ENCODE measurements at places on chromosomes 6 and 20.

DNA sequence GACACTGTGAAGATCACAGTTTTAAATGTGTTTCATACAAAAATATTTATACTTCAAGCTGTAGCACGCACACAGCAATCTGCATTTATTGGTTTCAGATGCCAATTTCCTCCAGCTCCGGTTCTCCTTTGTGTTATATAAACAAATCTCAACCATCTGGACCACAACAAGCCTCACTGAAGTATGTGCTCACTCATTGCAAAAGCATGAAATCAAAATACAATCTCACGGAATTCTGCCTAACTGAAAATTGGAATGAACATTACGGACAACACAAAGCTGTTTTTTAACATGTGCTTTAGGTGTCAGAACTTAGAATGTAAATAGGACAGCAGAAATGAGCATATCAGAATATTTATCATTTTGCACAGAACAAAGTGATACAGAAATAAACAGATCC is 38.0 kb downstream of the RCAN2 start:
- no peak for DNase-seq

DNA sequence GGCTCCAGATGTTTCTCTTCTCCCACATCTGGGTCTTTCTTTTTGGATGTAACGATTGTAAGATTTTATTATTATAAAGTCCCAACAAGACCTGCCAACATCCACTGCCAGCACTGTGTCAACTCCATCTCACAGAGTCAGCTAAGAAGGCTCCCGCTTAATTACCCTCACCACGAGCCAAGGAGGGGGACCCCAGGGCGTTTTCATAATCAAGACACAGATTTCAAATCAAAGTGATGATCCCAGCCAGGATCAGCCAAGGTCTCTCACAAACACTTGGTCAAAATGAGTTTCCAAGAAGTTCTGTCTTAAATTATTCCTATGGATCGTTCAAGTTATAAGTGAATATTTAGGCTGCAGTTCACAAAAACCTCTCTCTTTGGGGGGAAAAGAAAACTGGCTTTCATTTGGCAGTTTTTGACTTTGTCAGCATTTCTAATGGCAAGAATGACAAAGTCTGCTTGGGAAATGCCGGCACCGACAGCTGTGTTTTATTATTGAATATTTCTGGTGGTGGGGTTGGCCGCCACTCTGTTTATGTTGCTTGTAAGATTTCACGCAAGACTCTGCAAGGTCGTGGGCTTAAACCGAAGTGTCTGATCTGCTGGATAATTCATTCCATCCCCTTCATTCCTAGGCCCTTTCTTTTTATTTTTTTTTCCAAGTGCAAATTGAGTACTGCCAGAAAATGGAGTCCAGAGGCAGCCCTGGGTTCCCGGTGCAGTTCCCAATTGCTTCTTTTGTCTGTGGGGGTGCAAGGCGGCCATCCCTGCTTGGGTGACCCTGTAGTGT is 170.2 kb upstream of the PMEPA1 start:
- DNase-seq = no peak

- no peak for DNase-seq
Observed at GRCh38 chr6:155152211-155153076, 111.4 kb upstream of the CLDN20 start.

DNA sequence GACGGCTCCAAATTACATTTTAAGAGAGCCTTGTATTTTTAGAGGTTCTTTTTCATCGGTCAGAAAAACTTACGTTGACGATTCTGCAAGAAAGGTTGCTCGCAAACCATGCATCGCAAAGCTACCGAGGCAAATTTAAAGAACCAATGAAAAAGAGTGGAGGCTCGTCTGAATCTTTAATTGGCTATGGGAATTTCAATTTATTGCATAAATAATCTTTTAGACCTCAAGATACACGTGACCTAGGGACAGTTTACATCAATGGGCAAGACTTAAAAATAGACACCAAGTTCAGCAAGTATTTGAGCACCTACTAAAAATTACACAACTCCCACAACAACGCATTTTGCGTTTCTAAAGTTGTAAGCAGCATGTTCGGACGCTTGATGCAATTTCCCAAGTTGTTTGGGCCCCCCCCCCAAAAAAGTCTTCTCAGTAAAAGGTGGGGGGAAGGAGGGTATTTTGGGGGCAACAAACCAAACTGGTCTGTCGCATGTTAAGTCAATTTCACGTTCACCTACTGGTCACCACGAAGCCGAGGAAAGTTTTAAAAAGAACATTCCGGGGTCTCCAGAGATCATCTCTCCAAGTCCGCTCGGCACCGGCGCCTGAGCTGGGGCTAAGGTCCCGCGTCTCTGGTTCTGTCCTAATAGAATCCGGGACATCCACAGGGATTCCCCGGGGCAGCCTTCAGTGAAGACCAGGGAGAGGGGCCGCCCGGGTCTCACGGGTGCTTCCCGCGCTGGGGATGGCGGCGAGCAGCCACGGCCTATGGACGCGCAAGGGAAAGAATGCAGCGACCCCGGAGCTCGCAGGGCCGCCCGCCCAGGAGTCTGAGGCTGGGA is 851 bp downstream of the SNX5 start:
- DNase-seq = no peak

GRCh38 chr20:37902504-37903313 is at the start of gene VSTM2L:
Gene VSTM2L, plus strand, starts transcription at chr20:37903127. Its CDS starts 224 bp downstream, at chr20:37903351.
- no peak for DNase-seq

DNA sequence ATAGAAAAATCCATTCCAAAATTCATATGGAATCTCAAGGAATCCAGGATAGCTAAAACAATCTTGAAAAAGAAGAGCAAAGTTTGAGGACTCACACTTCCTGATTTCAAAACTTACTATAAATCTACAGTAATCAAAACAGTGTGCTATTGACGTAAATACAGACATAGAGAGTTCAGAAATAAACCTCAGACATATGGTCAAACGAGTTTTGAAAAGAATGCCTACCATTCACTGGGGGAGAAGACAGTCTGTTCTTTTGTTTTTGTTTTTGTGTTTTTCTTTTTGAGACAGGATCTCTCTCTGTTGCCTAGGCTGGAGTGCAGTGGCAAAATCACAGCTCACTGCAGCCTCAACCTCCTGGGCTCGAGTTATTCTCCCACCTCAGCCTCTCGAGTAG is 25.3 kb upstream of the PROKR2 start:
- DNase-seq = no peak

GRCh38 chr6:25062070-25062811 is 126.5 kb upstream of the RIPOR2 start:
- DNase-seq = no peak

GRCh38 chr6:48754641-48755040 is 643.6 kb upstream of the PTCHD4 start:
- no peak for DNase-seq

DNA sequence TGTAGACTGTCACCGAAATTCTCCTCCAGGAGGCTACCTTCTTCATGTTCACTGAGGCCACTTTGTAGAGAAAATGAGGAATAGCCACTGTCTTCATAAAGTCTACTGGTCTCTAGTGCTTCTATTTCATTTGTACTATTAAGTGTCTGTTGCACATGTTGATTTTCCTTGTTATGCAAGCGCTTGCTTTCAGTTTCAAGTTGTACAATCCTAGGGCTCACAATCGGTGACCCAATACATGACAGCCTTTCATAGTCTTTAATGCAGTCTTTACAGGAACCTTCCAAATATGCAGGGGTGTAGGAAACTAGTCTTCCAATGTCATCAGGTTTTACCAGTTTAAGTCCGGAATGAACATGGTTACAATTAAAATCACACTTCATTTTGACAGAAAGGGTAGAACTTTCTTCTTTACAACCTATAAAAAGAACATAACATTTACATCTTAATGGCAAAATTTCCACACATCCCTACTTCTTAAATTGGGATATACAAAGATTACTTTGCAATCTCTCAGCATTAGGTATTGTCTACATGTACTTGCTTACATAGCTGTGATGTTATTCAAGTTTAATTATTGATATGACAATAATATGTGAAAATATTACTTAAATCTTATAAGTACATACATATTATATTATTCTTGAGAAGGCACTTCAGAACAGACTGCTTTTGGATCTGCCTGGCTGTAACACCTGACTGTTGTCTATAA is 7.5 kb downstream of the FBXO5 start:
- DNase-seq = no peak

- no peak for DNase-seq
Observed at GRCh38 chr6:73325656-73326055, 28.4 kb downstream of the DPPA5 start.

DNA sequence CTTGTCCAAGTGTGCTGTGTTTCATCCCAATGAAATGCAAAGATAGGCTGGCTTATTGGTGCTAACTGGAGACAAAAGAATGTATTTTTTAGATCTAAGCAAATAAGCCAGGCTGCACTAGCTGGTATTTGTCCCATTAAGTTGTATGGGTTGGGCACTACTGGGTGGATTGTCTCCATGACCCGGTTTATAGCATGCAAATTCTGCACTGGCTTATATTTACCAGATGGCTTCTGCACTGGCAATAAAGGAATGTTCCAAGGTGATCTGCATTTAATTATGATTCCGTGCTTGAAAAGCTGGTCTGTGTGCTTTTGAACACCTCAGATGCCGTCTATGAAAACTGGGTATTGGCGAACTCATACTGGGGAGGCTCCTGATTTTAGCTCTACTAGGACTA is 61.4 kb upstream of the MOCS1 start:
- no peak for DNase-seq

- no peak for DNase-seq
Observed at GRCh38 chr6:120876424-120876823, 457.9 kb downstream of the TBC1D32 start.

DNA sequence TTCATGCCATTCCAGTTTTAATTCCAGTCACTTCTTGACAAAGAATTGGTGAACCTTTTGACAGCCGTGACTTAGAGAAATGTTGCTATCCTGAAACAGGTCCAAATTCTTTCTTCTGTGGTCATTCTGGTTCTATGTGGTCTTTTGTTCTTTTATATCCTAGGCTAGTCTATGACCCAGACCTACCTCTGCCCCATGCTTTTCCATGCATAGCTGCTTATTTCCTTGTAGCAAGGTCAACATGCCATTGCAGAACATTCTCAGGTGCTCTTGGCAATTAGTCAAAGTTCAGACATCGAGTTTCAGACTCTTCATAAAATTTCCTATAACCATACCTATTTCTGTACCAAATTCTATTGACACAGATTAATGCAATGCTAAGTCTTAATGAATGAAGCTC is 202.6 kb downstream of the PLCB1 start:
- DNase-seq = no peak

DNA sequence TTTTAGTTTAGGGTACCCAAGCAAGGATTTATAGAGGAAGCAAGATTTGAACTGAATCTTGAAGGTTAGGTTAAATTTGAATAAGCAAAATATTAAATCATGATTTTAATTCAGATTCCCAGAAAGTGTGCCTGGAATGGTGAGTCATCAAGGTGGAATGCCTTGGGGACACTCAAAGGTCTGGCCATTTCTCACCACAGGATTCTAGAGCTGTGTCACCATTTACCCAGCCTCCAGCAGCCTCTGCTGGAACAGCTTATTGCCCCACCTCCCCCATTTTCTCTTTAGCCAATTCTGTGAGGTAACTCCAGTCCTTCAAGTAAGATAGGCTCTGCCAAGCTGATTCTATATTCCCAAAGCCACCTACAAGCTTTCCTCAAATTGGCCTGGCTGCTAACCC is 181.4 kb downstream of the SIM1 start:
- no peak for DNase-seq

All from effector CD4-positive, alpha-beta T cell (primary cell).